ENCODE measurements at places on chromosomes 5 and 9. TPM values are rescaled to one million over a fixed set of nuclear protein-coding genes. Genes with fewer than 3 reads are reported as not detected.

DNA sequence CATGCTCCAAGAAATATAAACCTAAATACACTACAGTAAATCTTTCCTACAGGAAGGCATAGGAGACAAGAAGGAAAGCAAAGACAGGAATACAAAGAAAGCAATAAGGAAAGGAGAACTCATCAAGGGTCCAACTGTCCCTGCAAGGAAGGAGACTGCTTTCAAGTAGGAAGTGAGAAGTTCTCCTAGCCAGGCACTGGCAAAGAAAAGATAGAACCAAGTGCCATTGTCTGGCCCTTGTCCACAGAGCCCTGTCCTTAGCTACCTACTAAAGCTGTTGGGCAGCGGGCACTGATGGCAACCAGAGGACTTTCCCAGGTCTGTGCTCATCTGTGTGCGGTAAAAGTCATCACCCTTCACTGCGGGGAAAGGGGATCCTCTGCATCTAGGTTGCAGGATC, 108.2 kb downstream of the KLHL3 start:
- DNase-seq, result no peak

Gene CYLC2
- total RNA-seq, result not detected

GRCh38 chr5:17907094-17907493, 272.8 kb downstream of the TAF11L14 start:
- no peak for DNase-seq

DNA sequence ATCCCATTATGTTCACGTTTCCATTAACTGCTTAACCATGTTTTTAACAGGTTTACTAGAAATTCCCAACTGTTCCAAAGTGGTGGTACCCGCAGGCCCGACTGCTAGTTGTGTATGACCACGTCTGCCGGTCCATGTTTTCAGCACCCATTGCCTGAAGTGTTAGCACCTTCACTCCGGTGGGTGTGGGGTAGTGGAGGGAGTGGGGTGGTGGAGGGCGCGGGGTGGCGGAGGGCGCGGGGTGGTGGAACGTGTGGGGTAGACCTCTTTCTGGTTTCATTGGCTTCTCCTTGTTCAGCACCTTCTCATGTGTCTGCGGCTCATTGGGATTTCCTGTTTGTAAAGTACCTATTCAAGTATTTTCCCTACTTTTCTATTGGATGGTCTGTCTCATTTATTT, 37.7 kb downstream of the TPPP start:
- no peak for DNase-seq

DNA sequence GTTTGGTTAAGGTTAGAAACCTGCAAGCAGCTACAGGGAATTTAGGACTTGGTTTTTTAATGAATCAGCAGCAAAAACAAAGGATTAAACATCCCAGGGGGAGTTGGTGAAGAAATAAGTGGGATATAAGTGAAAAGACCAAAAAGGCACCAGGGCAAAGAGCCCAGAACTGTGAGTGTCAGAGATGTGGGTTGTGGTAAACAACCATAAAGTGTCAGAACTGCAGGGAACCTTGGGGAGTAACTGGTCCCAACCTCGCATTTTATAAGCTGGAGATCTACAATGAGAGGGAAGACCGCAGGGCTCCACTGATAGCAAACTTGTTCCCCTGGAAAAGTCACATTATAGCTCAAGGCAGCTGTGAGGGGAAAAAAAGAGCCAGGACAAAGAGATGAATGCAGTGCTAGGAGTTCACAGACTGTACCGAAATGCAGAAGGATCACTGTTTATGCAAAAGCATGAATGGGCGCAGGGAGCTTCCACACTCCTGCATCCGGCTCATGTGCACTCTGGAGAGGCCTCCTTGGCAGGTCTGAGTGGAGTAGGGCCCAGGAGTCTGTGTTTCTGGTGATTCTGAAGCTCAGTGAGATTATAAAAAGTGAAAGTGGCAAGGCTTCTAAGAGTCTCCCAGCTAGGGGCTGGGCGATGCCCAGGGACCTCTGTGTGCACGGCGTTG, 156.3 kb downstream of the GOLPH3 start:
- DNase-seq, result no peak

GRCh38 chr5:141003031-141003430, 36.8 kb downstream of the PCDHAC2 start:
- DNase-seq, result no peak

DNA sequence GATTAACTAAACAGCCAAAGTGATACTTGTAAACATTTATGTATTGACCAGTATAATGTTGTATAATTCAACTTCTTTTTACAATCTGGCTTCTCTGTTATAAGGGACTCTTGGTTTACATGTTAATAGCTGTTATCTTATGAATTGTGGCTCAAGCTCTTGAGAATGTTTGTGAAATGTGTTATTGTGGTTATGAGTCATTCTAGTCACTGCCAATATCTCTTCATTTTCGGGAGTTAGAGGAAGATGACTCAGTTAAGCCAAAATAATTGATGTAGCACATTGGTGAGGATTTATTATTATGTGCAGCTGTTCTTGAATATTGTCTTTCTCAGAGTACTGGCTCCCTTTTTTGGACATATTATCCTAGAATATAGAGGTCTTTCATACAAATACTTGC, 655.2 kb upstream of the RIOK2 start:
- peak; percentile 85 for DNase-seq

Gene STC2
- 28.9 TPM for total RNA-seq

Gene LRRC70
- 37.8 TPM for total RNA-seq

DNA sequence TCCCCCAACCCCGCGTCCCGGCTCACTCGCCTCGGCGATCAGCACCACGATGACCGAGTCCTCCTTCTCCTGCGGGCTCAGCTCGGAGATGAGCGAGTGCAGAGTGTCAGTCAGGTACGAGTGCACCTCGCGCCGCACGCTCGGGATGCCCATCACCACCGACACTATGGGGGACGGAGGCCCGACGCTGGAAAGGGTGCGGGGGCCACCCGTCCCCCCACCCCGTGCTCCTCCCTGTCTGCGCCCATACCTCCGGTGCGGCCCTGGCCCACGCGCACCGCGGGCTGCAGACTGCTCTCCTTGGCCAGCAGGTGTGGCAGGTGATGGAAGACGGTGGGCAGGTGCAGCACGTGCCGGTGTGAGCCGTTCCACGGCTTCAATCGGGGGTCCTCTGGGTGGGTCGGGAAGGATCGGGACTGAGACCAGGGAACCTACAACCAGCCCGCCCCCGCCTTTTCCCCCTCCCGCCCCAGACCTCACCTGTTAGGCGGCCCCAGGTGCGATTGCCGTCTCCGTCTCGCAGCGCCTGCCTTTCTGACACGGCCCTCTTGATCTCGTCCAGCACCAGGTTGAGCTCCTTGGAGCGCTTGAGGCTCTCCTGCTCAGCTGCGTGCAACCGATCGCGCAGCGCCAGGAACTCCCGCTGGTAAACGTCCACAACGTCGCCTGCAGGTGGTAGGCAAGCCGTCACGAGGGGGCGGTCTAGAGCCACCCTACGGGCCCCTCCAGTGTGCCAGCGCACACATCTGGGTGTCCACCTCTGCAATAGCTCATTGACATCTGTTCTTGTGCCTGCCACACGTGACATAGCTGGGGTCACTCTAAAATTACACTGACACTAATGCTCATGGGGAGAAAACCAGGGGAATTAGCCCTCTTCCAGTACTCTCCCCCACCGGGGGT, 5.1 kb downstream of the MGAT4B start:
- DNase-seq, result no peak

- no peak for DNase-seq
Measured at GRCh38 chr9:8030095-8030494, 230.5 kb upstream of the DMAC1 start.

DNA sequence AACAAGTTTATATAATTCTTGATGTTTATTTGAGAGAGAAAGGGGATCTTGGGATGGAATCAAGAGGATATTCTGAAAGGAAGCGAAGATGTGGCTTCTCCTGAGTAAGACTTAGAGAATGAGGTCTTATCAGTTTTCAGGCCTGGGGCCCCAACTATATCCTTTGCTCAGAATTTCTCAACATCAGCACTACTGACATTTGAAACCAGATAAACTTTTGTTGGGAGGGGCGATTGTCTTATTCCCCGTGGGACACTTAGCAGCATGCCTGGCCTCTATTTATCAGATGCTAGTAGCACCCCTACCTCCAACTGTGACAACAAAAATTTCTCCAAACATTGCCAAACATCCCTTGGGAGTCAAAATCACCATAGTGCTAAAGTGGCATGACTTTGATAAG, 567.7 kb downstream of the MAT2B start:
- DNase-seq, result no peak

- no peak for DNase-seq
Measured at GRCh38 chr5:178730940-178731265, 444 bp upstream of the ZNF354A start.

- DNase-seq, result no peak
Measured at GRCh38 chr5:81353189-81353588, 40.7 kb downstream of the ACOT12 start.

Gene ELL2
- 21.0 TPM for total RNA-seq

GRCh38 chr5:13585324-13585723, 359.2 kb downstream of the DNAH5 start:
- DNase-seq, result no peak

Gene GGTA1
- 0.53 TPM for total RNA-seq

GRCh38 chr5:131084436-131084835, 80.6 kb downstream of the HINT1 start:
- no peak for DNase-seq

DNA sequence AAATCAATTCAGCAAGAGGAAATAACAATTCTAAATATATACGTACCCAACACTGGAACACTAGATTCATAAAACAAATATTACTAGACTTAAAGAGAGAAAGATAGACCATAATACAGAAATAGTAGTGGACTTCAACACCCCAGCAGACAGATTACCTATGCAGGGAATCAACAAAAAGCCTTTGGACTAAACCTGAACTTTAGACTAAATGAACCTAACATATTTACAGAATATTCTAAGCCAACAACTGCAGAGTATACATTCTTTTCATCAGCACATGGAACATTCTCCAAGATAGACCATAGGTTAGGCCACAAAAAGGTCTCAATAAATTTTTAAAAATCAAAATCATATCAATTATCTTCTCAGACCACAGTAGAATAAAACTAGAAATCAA, 32.9 kb upstream of the BARX1 start:
- DNase-seq, result no peak

DNA sequence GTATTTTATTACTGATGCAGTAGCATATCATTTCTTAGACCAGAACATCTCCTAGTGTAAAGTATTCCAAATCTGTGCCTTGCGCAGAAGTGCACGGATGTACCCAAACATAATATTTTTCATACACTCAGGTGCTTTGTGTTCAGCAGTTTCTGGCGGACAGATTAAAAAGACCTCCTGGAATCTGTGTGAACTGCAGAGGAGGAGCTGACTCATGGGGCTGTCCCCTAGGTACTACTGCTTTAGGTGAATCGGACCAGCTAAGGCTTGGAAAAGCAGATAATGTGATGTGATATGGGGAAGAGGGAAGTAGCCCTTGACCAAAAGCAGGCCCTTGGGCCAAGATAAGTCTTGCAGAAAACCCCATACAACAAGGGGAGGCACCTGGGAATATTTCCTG, 310.1 kb downstream of the PLK2 start:
- DNase-seq, result no peak

Gene ATP10B
- total RNA-seq, result not detected

- no peak for DNase-seq
Measured at GRCh38 chr5:74640954-74641734, 616 bp upstream of the ENC1 start.

- no peak for DNase-seq
Measured at GRCh38 chr5:138962614-138963370, 87.7 kb upstream of the LRRTM2 start.

Gene ADAMTS2
- not detected for total RNA-seq

Gene PKN3
- 20.6 TPM for total RNA-seq

GRCh38 chr9:34606190-34606589, 5.7 kb downstream of the RPP25L start:
- DNase-seq, result no peak

DNA sequence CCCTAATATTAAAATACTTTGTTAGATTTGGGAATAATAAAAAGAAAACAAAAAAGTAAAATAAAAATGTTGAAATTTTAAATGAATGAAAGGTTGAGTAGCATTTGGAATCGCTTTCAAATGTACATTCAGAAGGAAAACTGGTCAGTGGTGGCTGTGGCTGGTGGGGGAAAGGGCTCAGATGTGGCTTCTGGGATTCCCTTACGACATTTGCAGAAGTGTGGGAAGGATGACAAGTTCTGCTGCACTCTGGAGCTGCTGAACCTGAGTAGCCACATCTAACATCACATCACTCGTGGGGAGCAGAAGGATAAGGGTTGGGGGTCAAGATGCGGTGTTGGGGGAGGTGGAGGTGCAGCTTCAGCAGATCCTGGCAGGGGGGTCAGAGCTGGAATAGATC, 25.6 kb upstream of the CAST start:
- DNase-seq, result no peak

DNA sequence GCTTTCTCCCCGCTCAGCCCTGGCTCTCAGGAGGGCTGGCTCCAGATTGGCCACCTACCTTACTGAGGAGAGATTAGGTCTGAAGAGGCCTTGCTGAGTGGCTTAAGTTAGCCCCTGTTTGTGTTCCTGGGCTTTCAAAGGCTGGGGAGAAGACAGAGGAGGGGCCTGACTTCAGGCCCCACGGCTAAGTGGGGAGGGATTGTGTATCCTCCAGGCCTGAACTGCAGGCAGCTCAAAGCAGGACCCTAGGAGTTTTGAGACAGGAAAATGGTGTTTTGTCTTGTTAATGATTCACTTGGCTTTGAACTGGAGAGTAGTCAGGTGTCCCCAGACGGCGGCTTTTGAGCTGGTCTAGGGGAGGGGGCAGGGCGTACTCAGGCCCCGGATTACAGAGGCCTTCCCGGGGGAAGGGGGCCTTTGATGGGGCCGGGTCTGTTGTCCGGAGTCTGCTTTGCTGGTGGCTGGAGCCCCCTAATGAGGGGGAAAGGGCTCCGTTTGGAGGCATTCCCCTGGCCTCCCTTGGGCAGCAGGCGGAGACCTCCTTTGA, 162.0 kb upstream of the SMIM23 start:
- no peak for DNase-seq

- no peak for DNase-seq
Measured at GRCh38 chr5:144249755-144250464, 79.2 kb downstream of the KCTD16 start.

GRCh38 chr5:128615578-128615977, 77.5 kb upstream of the FBN2 start:
- DNase-seq, result no peak

Gene TNFSF15
- total RNA-seq, result 1.3 TPM

- DNase-seq, result no peak
Measured at GRCh38 chr5:10202089-10202910, 47.4 kb downstream of the ATPSCKMT start.

Gene WNK2
- total RNA-seq, result not detected

- no peak for DNase-seq
Measured at GRCh38 chr5:156529892-156530291, 202.9 kb downstream of the SGCD start.

Gene BSPRY
- not detected for total RNA-seq

GRCh38 chr9:93952119-93952783, 2.9 kb downstream of the BARX1 start:
- no peak for DNase-seq

All from pulmonary artery endothelial cell (primary cell).